Hepatic stellate cell (primary cell): ENCODE measurements at places on chromosomes 5 and 9.

DNA sequence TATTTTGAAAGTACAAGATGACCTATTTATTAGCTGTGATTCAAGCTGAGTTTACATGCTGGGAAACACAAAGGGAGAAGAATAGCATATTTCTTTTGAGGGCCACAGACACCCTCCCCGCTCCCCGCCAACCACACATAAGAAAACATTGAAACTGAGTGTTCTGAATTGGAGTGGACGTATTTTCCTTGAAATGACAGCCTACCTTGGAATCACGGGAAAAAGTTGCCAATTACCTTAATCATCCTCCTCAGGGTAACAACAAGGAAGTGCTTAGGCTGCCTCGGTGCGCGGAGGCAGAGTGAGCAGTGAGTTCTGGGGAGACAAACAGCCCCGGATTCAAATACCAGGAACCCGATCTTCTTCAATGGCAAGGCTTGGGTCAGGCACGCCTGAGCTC is 31.4 kb downstream of the CFAP77 start:
- DNase-seq: no peak

GRCh38 chr5:1728846-1729245 is 70.8 kb downstream of the MRPL36 start:
- no peak for DNase-seq

- no peak for DNase-seq
Observed at GRCh38 chr5:106956886-106957285, 713.9 kb downstream of the EFNA5 start.

DNA sequence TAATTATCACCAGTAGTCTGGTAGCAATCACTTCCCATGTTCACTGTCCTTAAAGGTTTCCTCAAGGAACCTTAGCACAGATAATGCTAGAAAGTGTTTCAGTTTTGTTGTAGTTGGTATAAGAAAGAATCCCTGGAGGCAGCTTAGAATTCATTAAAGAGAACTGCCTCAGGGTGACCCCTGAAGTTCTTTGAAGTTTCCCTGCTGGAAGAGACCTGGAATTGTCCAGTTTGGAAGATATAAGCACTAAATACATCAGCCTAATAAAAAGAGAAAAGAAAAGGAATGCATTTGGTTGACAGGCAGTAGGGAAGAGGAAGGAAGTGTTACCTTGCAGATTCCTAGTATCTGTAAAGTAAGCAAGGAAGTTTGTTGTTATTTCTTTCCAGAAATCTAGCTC is 999.6 kb upstream of the DMAC1 start:
- no peak for DNase-seq

DNA sequence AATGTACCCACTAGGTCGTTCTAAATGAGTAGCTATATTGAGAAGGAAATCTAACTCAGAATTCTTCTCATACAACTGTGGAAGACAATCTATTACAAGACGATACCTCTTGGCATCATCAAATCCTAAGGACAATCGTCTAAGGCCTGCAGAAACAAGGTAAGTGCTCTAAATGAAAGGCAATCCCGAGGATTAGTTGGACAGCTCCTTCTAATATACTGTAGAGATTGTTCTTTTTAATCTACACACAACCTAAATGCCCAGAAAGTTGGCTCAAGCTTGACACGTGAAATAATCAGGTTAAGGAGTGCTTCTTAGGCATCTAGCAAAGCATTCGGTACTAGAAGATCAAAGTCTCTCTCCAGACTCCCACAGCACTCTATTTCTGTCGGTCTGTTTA is 55.1 kb downstream of the MED27 start:
- DNase-seq: no peak

DNA sequence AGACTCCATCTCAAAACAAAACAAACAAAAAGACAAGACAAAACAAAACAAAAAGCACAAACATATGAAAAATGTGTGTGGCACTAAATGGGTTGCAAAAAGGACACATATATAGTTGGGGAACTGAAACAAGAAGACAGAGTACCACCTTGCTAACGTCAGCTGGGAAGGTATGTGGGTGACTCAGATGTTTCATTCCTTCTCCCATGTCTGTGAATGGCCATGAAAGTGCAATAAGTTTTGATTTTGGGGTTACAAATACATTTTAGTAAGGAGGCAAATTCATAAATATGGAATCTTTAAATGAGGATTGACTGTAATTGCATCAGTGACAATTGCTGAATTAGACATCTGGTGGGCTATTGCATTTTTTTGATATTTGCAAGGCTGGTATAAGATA is 81.6 kb upstream of the KLF4 start:
- DNase-seq: no peak

DNA sequence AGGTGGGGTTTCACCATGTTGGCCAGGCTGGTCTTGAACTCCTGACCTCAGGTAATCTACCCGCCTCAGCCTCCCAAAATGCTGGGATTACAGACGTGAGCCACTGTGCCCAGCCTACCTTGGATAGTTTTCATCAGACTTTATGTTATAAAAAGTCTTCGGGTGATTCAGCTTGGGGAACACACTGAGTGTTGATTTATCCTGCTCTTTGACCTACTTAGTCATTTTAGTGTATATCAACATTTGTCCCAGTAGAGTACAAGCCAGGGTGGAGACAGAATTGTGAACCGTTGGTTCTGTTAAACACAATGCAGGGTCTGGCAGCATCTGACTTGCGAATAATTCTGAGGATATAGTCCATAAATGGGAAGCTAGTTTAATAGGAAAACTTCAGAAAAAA is 39.7 kb downstream of the NFX1 start:
- DNase-seq: peak; percentile 52

DNA sequence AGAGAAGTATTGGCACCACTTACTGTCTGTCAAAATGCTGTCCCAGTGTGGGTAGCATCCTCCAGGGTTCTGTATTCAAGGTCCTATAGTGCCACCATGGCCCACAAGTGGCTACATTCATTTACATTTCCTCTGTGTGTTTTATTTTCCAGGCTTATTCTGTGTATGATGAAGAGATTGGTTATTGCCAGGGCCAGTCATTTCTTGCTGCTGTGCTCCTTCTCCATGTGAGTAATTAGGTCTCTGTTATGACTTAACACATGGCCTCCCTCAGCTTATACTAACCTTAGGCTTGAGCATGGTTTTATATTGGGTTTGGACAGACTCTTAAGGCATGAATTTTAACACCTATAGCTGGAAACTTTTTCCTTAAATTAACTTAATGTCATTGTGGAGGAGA is 36.7 kb downstream of the GPR21 start:
- DNase-seq: no peak

- no peak for DNase-seq
Observed at GRCh38 chr5:125005266-125005665, 258.8 kb upstream of the ZNF608 start.

DNA sequence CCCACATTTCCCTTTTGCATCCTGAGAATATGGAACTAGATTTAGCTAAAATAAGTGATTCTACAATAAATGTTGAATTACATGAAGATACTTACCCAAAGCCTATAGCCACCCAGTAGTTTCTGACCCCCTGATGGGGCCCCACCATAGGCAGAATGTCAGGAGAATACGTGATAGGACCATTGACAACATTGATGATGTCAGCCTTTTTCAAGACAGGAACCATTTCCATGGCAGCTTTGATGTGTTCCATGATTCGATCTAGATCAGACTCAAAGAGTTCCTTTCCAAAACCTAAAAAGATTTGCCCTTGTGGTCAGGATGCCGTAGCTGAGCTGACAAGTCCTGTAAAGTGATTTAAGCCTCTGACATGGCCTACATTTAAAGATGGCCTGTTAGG is 27.3 kb downstream of the DMGDH start:
- DNase-seq: no peak
